Stimulated activated CD8-positive, alpha-beta memory T cell treated with anti-CD3 and anti-CD28 coated beads, Interleukin-7, amount 100 ng/mL, for 24 hours (primary cell): ENCODE measurements at places on chromosomes 2 and 18.
A peak's percentile ranks its signal among the peaks of the same experiment; 100 is the strongest.

- no peak for DNase-seq
Measured at GRCh38 chr2:127106457-127106990, 430 bp downstream of the BIN1 start.

DNA sequence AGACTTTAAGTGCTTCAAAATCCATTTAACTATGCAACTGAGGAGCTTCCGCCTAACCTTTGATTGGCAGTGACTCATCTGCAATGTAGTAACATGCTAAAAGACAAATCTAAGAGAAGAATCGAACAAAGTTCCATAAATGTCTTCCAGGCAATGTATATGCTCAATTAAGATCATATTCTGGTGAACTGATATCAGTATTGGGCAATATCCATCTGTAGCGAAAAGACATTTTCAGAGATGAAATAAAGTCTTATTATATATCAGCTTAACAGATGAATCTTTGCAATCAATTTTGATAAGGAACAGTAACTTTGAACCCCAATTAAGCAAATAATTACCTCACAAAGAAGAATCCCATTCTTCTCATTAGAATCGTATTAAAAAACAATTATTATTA, 11.6 kb downstream of the ZC3H8 start:
- DNase-seq: no peak

GRCh38 chr2:187157046-187157445, 291.0 kb downstream of the CALCRL start:
- DNase-seq: no peak

GRCh38 chr2:237942513-237942899, 24.3 kb upstream of the UBE2F start:
- no peak for DNase-seq

DNA sequence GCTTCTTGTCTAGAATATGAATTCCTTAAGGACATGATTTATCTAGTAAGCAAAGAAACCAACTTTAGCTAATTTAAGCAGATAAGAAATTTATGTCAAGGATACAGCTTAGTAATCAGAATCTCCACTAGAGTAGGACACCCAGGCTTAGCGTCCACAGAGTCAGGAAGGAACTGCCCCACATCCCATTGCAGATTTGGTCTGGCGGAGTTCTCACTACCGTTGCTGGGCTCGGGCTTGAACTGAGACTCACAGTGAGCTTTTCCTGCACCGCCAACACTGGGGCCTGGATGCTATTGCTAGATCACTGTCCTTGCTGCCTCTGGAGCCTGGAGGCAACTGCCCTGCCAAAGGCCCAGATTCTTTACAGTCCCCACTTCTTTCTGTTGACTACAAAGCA, 68.1 kb downstream of the SMAD4 start:
- DNase-seq: no peak

DNA sequence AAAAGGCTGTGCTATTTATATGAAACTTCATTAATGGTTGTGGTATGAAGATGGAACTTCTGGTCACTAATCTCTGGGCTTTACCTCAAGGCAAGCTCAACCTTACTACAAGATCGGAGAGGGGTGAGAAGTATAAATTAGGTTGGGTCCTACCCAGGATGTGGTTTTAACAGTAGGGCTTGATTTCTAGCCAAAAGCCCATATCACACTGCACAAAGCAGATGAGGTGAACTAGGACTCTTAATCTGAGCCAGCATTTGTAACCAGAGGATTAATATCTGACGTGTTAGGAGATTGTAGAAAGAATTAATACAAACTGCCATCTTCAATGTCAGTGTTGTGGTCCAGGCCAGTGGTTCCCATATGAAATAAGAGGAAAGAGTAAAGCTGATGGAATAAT, 86.4 kb upstream of the RGPD4 start:
- no peak for DNase-seq

- DNase-seq: no peak
Measured at GRCh38 chr2:39515897-39516346, 78.8 kb upstream of the MAP4K3 start.

GRCh38 chr2:160418398-160418765, 75.2 kb downstream of the RBMS1 start:
- DNase-seq: no peak

DNA sequence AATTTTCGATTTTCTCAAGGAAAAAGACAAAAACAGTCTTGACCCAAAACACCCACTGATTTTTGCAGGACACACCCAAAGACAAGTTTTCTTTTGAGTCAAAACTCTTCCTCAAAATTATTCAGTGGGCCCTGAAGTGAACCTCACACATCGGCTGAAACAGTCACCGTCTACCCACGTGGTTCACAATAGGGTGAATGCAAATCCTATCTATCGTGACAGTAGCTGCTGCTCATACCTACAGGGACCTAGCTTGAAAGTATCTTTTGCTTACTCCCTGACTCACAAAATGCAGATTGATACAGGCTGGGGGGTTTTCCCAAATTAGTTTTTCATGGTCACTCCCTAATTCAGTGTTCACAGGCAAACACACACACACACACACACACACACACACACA, 10.7 kb upstream of the CD226 start:
- DNase-seq: no peak

GRCh38 chr2:218892693-218893348, 12.2 kb downstream of the WNT10A start:
- DNase-seq: peak; percentile 55

GRCh38 chr2:168454737-168455644, 1.1 kb upstream of the CERS6 start:
- no peak for DNase-seq

DNA sequence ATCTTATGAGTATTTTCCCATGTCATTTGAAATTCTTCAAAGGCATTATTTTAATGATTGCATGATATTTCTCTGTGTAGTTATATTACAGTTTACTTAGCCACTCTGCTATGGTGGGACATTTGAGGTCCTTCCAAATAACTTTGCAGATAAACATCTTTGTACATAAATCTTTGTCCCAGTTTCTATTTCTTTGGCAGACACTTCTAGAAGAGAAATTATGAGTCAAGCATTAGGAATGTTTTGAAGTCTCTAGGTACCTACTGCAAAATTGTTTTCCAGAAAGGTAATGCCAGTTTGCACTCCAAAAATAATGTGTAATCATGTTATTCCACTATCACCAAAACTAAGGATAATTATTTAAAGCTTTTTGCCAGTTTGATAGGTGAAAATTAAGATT, 149.7 kb downstream of the EN1 start:
- no peak for DNase-seq

DNA sequence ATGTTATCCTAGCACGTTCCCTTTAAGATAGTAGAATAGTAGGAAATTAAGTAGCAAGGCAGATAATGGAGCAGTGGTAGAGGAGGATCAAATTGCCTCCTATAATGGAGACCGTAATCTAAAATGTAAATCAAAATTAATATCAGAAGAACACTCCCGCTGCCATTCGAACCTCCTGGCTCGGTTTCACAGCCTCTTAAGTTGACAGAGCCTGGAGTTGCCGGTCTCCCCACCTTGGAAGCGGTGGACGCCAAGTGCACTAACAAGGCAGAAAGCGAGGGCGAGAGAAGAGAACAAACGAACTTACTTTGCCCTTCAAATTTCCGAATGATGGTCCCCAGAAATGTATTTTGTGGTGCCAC, 450 bp downstream of the KCNH7 start:
- DNase-seq: no peak

- DNase-seq: no peak
Measured at GRCh38 chr2:168622559-168622958, 166.5 kb downstream of the CERS6 start.

- no peak for DNase-seq
Measured at GRCh38 chr2:75241696-75242095, 42.4 kb upstream of the TACR1 start.

- DNase-seq: no peak
Measured at GRCh38 chr2:144515696-144516410, 4.1 kb downstream of the ZEB2 start.

- DNase-seq: no peak
Measured at GRCh38 chr2:235366807-235367206, 127.0 kb upstream of the AGAP1 start.

- no peak for DNase-seq
Measured at GRCh38 chr2:217286833-217287232, 427.0 kb upstream of the TNP1 start.

- no peak for DNase-seq
Measured at GRCh38 chr18:21602299-21602587, 1.7 kb upstream of the ESCO1 start.

- no peak for DNase-seq
Measured at GRCh38 chr2:620004-620403, 57.2 kb downstream of the TMEM18 start.

- DNase-seq: no peak
Measured at GRCh38 chr2:119208791-119209203, 14.8 kb upstream of the STEAP3 start.

DNA sequence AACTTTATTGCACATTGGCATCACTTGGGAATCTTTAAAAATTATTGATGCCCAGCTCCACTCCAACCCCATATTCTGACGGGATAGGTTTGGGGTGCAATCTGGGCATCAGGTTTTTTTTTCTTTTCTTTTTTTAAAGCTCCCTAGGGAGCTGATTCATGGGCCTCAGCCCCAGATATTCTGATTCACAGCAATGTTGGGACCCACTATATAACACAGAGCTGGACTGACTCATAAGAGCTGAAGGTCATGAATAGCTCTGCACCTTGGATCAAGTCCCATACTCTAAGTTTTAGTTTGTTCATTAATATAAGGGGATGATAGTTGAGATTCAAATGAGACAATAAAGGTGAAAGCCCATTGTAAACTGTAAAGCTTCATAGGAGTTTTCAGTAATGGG, 191.1 kb upstream of the REV1 start:
- no peak for DNase-seq

- no peak for DNase-seq
Measured at GRCh38 chr2:138155304-138155703, 191.0 kb downstream of the HNMT start.

DNA sequence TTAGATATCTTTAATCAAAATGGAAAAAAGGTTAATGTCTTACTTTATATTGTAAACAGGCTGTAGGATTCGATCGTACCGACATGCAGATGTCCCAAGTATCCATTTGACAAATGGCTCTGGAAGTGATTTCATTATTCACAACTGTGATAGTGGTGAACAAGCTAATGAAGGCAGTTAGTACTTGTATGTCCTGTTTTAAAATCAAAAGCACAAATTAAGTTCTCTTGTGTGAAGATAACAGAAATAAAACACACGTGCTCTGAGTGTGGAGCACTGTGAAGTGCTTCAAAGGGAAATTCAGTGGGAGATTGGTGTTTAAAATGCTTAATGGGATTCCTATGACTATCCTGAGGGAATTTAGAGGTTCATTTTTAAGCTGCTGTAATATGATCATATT, 8.6 kb upstream of the LRP1B start:
- DNase-seq: no peak

DNA sequence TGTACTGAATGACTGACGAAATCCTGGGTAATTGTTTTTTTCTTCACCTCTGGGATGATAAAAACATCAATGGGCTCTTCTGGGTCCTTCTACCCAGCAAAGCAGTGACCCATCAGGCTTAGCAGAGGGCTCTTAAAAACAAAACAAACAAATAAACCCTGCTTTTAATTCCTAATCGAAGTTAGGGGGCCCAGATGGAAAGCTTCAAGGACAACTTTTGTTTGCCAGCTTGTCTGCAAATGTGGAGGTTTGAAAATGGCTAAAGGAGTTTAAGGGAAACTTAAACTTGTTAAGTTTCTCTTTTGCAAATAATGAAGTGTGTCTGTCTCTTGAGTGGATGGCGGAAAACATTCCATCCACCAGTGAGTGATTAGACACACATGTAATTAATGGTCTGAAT, 327.2 kb downstream of the SATB2 start:
- DNase-seq: no peak

DNA sequence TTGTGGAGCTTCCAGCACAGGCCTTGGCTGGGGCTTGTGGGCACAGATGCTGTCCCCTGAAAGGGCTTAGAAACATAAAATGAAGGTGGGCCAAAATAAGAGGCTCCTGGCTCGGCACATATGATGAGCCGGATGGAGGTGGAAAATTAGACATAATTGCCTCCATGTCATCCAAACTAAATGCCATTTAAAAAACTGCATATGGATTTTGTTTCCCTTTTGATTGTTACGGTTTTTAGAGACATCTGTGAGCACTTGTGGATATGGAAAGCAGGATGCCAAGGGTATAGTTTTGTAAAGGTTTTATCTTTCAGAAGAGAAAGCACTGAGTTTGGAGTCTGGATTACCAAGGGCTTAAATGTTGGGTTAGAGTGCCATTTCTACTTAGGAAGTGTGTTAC, 498.3 kb downstream of the RIT2 start:
- no peak for DNase-seq

- no peak for DNase-seq
Measured at GRCh38 chr2:133255360-133255759, 312.9 kb downstream of the NCKAP5 start.

DNA sequence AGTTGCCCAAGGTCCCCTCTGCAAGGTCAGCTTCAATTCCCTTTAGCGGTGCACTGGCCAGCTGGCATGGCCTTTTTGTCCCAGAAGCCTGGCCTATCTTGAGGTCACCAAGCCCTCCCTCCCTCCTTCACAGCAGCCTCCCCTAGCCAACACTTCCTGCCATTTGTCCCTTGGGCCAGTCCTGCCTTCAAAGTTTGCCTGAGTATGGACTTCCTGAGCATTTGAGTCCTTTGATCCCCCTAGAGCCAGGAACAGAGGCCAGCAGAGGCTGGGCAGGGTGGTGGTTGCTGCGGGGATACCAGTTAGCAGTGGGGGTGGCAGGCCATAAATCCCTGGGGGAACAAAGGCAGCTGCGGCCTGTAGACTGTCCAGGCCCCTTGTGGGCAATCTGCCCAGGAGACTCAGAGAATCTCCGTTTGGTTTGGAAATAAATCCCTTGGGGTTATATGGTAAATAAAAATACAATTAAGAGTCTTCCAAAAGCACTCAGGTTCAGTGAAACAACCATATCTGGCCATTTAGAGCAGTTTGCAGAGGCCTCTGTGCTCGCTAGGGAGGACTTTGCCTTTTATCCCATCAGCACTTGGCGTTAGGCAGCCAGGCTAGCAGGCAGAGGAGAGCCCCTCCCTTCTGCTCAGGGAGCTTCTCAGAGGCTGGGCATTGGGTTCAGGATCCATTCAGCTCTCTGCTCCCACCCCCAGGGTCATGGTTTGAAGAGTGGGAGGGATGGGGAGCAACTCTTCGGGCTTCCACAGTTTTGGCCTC, 3.1 kb upstream of the HES6 start:
- DNase-seq: no peak

GRCh38 chr2:9767656-9768281, 75.5 kb upstream of the TAF1B start:
- DNase-seq: no peak

DNA sequence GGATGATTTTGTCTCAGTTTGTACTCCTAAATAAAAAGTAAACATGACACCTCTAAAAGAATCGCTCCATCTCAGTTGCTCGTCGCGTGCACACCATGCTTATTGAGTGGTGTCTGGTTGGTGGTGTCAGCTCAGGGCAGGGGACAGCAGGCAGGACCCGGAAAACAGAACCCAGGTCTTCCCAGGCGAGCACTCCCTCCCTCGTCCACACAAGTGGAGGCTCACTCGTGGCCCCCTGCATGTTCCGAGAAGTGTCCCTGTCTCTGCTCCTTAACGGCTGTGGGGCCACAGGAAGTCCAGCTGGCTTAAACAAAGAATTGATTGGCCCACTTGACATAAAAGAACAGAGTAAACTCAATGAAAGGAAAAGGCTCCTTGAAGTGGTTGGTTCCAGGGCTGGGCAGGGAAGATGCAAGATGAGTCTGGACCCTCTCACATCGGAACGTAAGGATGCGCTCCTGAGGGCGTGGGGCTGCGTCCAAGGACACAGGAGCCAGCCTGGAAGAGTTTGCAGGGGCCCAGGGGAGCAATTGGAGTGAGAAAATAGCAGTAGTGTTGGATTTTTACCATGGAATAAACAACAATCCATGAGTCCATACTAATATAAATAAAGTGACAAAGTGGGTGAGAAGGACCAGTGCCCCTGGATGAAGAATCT, 13.1 kb upstream of the CNDP1 start:
- no peak for DNase-seq
